ENCODE measurements at places on chromosomes 2 and 18.

DNA sequence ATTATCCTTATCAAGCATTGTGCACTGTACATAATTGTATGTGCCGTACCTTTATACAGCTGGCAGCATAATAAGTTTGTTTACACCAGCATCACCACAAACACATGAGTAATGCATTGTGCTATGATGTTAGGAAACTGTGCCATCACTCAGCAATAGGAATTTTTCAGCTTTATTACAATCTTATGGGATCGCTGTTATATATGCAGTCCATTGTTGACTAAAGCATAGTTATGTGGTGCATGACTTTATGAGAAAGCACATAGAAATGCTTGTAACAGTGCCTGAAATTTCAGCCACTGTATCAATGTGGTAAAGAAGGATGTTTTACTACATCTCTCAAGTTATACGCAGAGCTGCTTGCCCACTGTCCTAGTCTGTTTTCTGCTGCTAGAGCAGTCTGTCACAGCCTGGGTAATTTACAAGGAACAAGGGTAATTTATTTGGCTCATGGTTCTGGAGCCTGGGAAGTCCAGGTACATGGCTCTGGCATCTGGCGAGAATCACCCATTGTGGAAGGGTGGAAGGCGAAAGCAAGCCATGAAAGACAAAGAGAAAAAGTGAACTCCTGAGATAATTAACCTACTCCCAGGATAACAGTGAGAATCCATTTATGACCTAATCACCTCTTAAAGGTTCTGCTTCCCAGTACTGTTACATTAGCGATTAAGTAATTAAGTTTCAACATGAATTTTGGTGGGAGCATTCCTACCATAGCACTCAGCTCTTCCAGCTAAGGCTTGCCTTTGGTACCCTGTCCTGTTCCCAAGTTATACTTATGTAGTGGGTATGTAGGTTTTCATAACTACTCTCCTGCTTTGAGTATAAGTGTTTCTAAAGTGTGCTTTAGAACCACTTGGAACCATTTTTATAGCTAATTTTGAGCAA is 4.6 kb downstream of the MAP3K20 start:
- DNase-seq: no peak

DNA sequence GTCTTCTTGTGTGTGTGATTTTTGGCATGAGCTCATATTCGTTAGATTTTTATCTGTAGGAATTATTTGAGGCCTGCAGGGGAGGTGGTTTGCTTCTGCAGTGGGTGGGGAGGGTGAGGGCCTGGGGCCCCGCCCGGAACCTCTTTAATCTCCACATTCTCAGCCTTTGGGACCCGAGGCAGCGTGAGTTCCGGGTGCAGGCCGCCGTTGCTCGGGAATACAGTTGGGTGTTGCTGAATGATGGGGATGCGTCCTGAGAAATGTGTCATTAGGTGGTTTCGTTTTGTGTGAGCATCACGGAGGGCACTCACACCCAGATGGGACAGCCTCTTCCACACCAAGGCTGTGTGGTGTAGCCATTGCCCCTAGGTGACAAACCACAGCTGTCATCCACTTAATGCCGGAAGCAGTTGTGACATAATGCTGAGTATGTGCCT is 13.7 kb upstream of the GAL3ST2 start:
- no peak for DNase-seq

DNA sequence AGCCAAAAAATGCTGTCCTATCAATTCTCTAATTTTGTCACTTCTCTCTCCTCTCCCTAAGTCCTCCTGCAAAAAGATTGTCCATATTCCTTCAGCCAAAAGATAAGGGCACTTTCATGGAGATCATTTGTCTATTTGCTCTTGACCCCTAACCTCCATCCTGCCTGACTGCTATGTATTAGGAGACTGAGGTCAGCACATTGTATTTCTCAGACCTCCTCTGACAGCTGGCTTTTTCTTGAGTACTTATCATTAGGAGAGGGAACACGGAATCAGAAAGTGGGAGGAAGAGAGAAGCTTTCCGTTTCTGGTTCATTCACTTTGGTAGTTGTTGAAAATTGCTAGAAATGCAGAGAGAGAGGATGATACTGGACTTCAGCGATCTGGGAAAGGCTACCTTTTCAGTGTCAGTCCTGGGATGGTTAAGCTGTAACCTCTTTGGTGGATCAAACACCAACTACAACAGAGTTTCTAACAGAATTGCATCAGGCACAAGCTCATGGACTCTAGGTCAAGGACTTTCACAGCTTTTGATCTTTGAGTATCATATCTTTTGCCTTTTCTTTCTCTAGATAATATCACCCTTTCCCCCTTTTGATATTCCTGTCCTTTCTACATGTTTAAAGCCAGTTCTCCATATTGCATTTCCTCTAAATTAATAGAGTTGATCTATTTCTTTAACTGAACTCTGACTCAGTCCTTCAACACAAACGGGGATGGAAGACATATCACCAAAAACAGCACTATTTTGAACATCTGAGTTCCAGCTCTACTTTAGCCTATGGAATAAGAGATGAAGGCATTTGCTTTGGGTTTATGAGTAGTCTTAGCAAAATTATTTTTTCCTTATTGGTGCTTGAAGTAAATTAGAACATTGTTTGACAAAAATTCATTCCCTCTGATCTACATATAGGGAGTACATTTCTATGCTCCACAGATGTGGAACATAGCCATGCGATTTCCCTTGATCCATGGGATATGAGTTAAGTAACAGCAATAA is 63.3 kb upstream of the KYNU start:
- DNase-seq: no peak

DNA sequence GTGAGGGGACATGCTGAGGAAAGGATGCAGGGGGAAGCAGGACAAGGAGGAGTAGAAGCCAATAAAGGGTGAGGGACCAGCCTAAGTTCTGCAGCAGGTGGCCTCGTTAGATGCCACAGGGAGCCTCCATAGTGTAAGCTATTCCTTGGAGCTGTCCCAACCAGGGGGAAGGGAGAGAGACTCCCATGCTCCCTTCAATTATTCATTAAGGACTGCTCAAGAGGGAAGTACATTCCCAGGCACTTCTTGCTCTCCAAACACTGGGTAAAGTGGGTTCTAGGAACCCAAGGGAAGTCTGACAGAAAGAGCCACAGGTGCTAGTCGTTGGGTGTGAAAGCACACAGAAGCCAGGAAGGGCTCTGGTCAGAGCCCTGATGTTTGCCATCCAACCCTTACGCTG is 193.7 kb downstream of the SLC39A10 start:
- no peak for DNase-seq

DNA sequence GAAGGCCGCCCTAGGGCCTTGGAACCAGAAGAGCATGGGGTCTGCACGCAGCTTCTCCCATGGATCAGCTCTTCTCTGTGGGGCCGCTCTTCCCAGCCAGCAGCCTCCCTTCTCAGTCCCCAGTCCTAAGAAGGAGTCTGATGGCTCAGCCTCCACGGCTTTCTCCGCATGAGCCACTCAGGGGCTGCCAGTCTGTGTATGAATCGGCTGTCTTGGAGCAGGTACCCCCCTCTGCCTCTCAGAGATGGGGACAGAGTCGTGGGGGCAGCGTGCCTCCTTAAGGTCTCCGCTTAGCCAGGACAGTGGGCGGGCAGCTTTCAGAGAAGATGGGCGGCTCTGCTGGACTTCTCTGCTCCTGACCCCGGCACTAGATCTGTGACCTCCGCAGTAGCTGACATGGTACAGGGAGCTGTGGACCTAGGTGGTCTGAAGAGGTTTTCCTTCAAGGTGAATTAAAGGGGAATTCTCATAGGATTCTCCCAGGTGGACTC is 21.6 kb downstream of the INPP5D start:
- DNase-seq: no peak

DNA sequence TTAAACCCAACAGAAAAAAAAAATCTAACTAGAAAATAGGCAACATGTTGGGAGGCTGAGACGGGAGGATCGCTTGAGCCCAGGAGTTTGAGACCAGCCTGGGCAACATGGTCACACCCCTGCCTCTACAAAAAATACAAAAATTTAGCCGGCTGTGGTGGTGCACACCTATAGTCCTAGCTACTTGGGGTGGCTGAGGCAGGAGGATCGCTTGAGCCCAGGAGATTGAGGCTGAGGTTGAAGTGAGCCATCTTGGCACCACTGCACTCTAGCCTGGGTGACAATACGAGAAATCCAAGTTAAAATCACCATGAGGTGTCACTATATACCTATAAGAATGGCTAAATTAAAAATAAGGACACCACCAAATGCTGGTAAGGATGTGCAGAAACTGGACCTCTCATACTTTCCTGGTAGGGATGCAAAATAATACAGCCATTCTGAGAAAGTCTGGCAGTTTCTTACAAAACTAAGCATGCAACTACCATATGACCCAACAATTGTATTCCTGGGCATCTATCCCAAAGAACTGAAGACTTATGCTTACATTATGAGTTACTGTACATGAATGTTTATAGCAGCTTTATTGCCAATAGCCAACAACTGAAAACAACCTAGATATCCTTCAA is 2.2 kb downstream of the SEPTIN10 start:
- peak; percentile 54 for DNase-seq

- DNase-seq: no peak
These were observed 7.6 kb upstream of the CACNB4 start for GRCh38 chr2:152106464-152106863.

DNA sequence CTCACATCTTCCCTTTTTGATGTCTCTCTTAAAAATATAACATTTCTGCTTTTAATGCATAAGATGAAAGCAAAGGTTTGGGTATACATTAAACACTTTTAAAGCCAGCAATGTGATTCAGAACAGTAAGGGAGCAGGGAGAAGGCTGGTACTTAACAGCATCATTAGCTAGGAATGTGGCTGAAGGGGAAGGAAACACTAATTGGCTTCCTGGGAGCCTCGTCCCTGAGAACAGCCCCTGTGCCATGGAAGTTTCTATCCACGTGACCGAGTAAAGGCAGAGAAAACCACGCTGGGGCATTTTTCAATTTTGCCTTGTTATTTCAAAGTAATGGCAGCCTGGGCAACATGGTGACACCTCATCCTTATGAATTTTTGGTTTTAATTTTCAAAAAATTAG is 109.2 kb upstream of the GPC1 start:
- no peak for DNase-seq

- peak; percentile 54 for DNase-seq
These were observed 78.7 kb downstream of the GRB14 start for GRCh38 chr2:164542581-164543021.

- DNase-seq: peak; percentile 29
These were observed 30.9 kb downstream of the RALBP1 start for GRCh38 chr18:9506046-9506792.

DNA sequence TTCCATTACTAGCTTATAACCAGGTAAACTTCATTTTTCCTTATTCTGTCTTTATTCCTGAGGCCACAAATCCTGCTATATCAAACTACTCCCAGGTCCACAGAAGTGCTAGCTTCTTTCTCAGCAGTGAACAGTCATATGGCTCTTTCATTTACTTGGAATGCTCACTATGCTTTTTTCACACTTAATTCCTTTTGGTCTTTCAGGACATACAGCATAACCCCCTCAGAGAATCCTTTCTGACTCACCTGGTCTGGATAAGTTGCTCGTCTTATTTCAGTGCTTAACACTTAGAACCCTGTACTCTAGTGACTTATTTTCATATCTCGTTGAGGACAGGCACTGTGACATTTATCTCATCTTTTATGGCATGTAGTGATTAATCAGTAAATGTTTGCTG is 325.0 kb upstream of the UBE2E3 start:
- DNase-seq: no peak

DNA sequence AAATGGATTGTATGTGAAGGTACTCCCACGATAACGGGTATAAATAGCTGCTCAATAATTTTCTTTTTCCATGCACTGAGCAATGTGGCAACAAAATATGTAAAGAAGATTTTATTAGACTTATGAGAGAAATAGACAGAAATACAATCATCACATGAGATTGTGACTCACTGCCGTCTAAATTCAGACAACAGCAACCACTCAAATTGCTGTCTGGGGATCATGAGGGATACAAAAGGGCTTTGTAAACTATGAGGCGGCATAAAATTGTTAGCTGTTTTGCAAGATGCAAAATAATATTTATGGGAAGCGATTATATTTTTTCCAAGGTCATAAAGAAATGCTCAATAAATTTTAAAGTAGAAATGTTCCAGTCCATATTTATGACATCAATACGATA is 259.1 kb upstream of the AGAP1 start:
- no peak for DNase-seq

DNA sequence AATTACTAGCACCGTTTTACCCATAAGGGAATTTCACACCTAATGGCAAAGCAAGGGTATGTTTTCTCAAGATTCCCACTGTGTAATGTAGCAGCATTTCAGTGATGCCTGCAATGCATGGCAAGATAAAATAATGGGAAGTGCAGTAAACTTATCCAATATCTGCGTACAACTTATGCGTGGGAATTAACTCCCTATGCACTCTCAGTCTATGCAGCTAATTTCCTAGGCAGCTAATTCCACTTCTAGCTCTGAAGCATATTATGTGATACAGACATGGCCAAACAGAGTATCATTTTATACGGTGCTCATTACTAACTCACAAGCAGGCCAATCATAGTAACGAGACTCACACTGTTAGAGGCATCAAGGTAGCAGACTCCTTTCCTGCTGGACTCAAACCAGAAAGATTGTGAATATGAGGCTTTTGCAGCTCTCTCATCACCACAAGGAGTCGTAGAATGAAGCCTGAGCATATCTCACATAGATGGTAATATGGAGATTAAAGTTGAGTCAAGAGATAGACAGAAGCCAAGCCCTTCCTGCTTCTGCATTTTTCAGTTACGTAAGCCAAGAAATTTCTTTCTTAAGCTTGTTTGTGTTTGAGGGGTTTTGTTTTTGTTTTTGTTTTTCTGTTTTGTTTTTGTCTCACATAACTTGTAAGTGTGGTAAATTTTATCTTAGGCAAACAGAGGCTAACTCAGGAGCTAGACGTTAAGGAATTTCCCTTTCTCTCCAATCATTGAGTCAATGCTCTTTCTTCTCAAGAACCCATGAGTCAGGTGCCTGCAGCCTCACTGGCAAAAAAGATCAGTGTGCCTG is 34.8 kb upstream of the ITGAV start:
- DNase-seq: no peak

DNA sequence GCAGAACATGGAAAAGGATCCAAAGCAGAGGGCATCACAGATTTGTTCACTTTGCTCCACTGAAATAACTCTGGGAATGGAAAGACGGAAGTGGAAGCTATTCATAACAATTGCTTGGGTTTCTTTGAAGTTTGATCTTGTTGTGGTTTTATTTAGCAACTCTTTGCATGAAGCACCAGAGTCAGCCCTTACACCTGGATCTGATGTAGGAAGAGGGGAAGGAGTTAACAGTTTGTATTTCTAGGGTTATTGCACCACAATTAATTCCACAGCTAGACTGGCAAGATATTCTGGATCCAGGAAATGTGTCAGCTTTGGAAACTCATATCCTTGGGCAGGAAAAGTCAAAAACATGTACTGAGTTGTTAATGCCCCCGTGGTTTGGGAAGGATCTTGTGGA is 1143.4 kb downstream of the CNTNAP5 start:
- no peak for DNase-seq

GRCh38 chr2:24477229-24477628 is 13.8 kb upstream of the NCOA1 start:
- DNase-seq: no peak

GRCh38 chr2:140262908-140263307 is 1482.7 kb upstream of the NXPH2 start:
- no peak for DNase-seq

GRCh38 chr18:39462436-39462835 is 1896.8 kb upstream of the CELF4 start:
- DNase-seq: no peak

Data from HT-29 (cell line).